Germinal center (tissue), 1 donor: ENCODE measurements at places on chromosomes 16 and 17.

- DNase-seq, result no peak
These were observed 6.6 kb downstream of the BTBD17 start for GRCh38 chr17:74355065-74355464.

- DNase-seq, result no peak
These were observed 74.5 kb upstream of the TNRC6C start for GRCh38 chr17:77884019-77884418.

- no peak for DNase-seq
These were observed 331.2 kb downstream of the FOXL1 start for GRCh38 chr16:86909359-86910160.

DNA sequence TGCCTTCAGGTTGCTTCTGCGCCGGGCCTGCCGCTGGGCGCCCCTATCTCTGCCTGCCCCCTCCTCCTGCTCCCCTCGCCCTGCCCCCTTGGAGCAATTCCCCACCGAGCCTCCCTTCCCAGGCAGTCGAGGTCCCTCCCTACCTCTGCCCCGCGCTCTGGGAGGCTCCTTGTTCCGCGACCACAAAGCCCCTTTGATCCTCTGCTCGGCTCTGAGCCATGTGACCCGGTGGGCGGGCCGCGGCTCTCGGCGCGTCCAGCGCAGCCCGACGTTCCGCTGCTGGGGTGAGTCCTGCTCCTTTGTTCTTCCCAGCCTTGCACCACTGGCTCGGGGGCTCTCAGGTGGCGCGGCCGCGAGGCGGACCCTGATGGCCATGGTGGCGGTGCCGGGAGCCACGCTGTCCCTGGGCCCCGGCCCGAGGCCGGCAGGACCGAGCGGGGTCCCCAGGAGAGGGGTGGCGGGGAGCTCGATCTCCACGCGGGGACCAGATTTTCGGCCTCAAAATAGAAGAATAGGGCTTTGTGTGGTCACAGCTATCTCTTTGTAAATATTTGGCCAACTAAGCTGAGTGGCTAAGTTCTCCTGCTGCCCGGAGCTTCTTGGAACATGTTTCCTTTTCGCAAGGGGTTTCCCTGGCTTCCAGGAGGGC is 310.6 kb downstream of the SEC14L1 start:
- peak; percentile 65 for DNase-seq

- peak; percentile 26 for DNase-seq
These were observed 294.1 kb downstream of the BCAS3 start for GRCh38 chr17:60971515-60972369.

GRCh38 chr17:47850373-47850691 is 631 bp downstream of the SP6 start:
- no peak for DNase-seq

GRCh38 chr17:8164815-8165131 is 2.0 kb upstream of the VAMP2 start:
- DNase-seq, result no peak

GRCh38 chr17:63102034-63102433 is 136.0 kb downstream of the TANC2 start:
- DNase-seq, result no peak

DNA sequence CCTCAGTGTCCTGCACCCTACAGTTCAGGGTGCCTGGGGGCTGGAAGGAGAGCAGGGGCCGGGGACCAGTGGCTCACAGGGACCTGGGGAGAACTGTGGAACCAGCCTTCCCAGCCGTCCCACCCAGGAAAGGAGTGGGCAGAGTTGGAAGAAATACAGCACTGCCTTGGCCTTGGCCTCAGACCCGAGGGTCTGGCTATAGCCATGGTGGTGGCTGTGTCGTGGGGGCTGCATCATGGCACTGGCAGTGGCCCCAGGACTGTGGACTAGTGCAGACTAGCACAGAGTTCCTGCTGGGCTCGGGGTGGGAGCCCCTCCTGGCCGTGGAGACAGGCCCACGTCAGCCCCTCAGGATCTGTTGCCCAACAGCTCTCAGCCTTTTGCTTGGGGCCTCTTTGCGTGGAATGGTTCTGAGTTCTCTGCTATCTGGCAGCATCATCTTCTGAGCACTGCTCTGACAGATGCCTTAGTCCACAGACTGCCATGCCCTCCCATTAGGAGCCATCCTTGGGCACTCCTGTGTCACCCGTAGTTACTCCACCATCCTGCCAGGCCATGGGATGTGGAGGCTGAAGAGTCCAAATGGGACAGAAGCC is 12.6 kb upstream of the DNASE1 start:
- DNase-seq, result no peak
